NCI-H460 (cell line): ENCODE measurements at places on chromosomes 6 and 20. TPM values are rescaled to one million over a fixed set of nuclear protein-coding genes. Genes with fewer than 3 reads are reported as not detected.

GRCh38 chr20:58634521-58635278 lies 16.4 kb upstream of the STX16 start:
- no peak for DNase-seq

Gene DEFB127
- not detected in 2 replicates for total RNA-seq

DNA sequence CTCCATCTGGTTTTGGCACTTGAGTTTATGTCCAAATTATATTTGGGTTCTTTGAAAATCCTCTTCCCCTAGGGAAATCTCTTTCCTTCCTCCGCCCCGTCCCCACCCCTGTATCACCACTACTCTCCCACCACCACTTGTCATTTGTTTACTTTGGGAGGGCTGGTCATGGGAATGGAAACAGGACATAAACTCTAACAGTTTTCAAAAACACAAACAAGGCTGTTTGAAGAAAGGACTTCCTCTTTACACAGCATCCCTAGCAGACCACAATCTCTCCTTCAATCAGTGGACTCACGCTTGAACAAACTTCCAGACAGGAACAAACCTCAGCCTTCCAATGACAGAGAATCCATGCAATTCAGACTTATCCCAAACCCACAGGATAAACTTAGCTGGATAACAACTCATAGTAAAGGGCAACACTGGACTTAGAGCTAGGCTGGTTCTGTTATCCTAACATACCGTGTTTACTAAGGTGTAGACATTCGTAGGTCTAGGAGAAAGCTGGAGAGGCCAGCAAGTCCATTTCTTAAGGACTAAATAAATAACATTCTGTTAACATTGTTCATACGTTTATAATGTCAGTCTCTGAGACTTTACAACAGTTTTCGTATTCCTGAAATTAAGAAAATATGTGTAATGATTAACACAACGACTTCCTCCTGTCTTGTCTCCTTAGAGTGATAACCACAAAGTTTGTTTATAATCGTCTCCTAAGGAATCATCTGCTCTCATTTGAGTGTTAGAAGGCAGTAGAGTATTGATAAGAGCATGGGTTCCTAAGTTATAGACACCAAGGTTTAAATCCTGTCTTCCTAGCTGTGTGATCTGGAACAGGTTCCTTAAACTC lies 44.1 kb upstream of the CTAGE9 start:
- DNase-seq: no peak

DNA sequence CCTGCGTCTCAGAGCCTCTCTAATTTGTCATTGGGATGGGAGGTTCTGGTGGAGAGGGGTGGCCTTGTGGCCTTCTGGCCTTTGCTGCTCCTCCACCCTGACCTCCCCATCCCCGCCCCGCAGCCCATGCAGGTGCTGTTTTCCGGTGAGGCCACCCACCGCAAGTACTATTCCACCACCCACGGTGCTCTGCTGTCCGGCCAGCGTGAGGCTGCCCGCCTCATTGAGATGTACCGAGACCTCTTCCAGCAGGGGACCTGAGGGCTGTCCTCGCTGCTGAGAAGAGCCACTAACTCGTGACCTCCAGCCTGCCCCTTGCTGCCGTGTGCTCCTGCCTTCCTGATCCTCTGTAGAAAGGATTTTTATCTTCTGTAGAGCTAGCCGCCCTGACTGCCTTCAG lies 171.8 kb upstream of the RNF24 start:
- DNase-seq: no peak

DNA sequence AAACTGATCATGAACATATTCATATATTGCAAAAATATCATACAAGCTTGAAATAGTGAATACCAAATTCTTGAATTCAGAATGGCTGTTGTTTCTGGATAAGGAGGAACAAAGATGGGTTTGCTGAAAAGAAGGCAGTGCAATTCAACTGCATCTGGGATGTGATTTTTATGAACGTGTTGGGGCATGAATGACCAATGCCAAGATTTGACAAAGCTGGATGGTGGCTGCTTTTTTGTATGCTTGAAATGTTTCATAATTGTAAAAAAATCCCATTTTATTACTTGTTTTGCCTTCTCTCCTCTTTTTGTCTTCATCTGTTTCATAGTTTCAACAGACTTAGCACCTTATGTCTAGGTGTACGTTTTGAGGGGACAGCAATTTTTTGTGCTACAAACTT lies 36.8 kb upstream of the BCAS1 start:
- DNase-seq: no peak

- DNase-seq: no peak
Measured at GRCh38 chr6:119539066-119539746, 189.6 kb upstream of the MAN1A1 start.

Gene NKAIN4
- not detected in 2 replicates for total RNA-seq

GRCh38 chr6:3250231-3250675 lies 8.5 kb upstream of the PSMG4 start:
- no peak for DNase-seq

GRCh38 chr6:96124778-96125177 lies 109.0 kb downstream of the FUT9 start:
- DNase-seq: no peak

DNA sequence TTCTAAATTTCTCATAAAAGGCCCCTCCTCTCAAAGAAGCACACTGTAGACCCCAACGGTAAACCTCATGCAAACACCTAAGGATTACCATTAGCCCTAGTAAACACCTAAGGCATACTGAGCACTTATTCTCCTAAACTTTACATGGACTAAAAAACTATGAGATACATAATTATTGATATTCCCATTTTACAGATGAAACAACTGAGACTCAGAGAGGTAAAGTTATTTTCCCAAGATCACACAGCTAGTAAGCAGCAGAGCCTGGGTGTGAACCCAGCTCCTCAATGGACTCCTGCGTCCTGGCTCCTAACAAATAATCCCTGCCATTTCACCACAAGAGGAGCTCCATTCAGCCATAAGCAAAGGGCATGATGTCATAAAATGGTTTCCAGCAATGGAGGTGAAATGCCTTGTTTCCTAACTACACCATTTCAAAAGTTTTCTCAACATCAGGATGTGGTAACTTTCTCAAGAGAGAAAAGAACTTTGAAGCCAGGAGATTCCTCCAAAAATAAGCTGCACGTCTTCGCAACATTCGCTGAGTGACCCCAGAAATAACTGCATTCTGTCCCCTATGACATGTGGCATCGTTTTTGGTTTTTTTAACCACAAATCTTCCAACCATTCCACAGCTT lies 4.1 kb downstream of the ATP9A start:
- DNase-seq: no peak

Gene RRAGD
- total RNA-seq: 3.0 and 4.0 TPM in 2 replicates

Gene APCDD1L
- not detected in 2 replicates for total RNA-seq

Gene MAPK13
- total RNA-seq: 0.55 and 0.89 TPM in 2 replicates

- no peak for DNase-seq
Measured at GRCh38 chr6:17289630-17290061, 8.5 kb downstream of the RBM24 start.

- DNase-seq: no peak
Measured at GRCh38 chr6:25042536-25042935, 106.8 kb upstream of the RIPOR2 start.

DNA sequence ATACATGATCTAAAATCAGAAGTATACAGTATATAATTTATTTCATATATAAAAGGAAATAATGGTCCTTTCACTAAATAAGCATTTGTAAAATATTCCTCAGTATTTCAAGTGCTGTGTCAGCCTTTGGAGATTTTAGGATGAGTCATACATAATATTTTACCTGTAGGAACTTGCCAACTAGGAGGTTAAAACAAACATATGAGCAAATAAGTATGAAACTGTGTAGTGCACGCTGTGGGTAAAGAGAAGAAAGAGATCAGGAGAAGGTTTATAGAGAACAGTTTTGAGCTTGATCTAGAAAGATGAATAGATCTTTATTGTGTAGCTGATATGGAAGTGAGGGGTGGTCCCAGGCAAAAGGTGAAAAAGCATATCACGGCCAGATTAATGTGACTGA lies 169.9 kb upstream of the RNF217 start:
- no peak for DNase-seq

DNA sequence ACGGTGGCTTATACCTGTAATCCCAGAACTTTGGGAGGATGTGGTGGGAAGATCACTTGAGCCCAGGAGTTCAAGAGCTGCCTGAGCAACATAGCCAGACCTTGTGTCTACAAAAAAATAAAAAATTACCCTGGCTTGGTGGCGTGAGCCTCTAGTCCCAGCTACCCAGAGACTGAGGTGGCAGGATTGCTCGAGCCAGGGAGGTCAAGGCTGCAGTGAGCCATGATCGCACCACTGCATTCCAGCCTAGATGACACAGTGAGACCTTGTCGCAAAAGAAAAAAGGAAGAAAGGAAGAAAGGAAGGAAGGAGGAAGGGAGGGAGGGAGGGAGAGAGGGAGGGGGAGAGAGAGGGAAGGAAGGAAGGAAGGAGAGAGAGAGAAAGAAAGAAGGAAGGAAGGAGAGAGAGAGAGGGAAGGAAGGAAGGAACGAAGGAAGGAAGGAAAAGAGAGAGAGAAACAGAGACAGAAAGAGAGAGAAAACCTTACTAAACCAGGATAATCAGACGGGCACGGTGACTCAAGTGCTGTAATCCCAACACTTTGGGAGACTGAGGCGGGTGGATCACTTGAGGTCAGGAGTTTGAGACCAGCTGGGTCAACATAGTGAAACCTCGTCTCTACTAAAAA lies 10.9 kb upstream of the PNRC1 start:
- DNase-seq: no peak

DNA sequence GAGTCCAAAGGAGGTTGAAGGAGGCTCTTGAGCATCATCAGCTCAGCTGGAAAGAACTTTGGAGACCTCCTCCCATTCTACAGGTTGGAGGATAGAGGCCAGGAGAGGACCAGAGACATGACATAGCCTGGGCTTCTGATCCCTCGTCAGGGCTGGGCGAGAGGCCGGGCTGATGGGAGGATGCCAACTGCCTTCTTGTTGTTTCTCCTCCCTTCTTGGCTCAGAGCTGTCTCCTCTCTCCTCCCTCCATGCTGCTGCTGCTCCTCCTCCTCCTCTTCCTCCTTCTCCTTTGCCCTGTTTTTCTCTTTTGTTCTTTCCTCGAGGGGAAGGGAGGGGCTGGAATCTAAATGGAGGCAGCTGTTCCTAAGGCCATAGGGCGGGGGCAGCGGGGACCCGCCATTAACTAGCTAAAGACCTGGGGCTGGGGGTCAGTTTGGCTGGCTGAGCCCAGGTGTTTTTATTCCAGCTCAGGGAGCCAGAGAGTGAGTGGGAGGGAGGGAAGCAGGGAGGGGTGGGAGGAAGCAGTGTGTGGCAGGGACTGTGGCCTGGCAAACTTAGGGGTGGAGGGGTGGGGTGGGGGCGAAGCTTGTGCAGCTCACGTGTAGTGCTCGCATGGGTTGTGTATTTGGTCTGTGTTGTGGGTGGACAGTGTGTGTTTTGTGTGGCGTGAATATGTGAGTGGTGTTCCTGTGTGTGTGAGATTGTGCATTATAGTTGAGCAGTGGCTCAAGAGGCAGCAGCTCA lies 84.8 kb downstream of the CD40 start:
- DNase-seq: no peak

DNA sequence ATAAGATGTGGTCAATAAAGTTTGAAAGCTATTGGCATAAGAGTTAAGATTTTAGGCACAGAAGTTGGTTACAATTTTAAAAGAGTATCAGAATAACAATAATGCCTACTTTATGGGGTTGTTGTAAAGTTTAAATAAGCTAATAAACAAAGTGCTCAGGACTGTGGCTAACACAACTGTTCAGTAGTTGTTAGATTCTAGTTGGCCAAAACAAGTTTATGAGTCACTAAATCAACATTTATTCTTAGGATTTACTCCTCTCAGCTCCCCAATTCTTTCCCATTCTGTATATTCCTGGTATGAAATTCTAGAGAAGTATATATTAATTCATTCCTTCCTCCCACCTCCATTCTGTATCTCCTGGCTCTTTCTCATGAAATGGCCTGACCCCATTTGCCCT lies 14.5 kb downstream of the RMND1 start:
- no peak for DNase-seq
